Vein endothelial cell (primary cell): ENCODE measurements at places on chromosomes 13 and 19. TPM values are rescaled to one million over a fixed set of nuclear protein-coding genes. Genes with fewer than 3 reads are reported as not detected.

The ZNF471 gene
- total RNA-seq: 0.98 and 2.7 TPM in 2 replicates

The ZNF836 gene
- total RNA-seq: 4.9 and 6.8 TPM in 2 replicates

The CGB3 gene
- total RNA-seq: not detected in 2 replicates

The IL4I1 gene
- total RNA-seq: 2.6 and 6.2 TPM in 2 replicates

The GSK3A gene
- total RNA-seq: 30.1 and 34.4 TPM in 2 replicates

The GALP gene
- total RNA-seq: not detected in 2 replicates

The GADD45B gene
- total RNA-seq: 26.7 and 53.2 TPM in 2 replicates

The ATP8B3 gene
- 1.6 and 1.7 TPM in 2 replicates for total RNA-seq

The EDNRB gene
- total RNA-seq: 21.6 and 27.0 TPM in 2 replicates

The ACP5 gene
- under 0.01 TPM in 1 of 2 replicates, not detected in the other for total RNA-seq

The ONECUT3 gene
- total RNA-seq: not detected in 2 replicates

The FAM124A gene
- 7.2 and 16.5 TPM in 2 replicates for total RNA-seq

The SULT2A1 gene
- total RNA-seq: not detected in 2 replicates

The PIAS4 gene
- total RNA-seq: 29.1 and 42.0 TPM in 2 replicates

The ZNF175 gene
- 11.0 and 17.0 TPM in 2 replicates for total RNA-seq

The CCDC70 gene
- total RNA-seq: not detected in 2 replicates

The CRX gene
- not detected in 2 replicates for total RNA-seq

The FBXO17 gene
- total RNA-seq: 15.7 and 17.6 TPM in 2 replicates

The ZMYM2 gene
- 63.0 and 72.1 TPM in 2 replicates for total RNA-seq

The FFAR3 gene
- total RNA-seq: not detected in 2 replicates

The ZNF700 gene
- 5.2 and 8.0 TPM in 2 replicates for total RNA-seq

The GJB6 gene
- total RNA-seq: not detected in 2 replicates

The OR7C1 gene
- not detected in 2 replicates for total RNA-seq

The ATP8A2 gene
- under 0.01 and 0.10 TPM in 2 replicates for total RNA-seq

The C5AR1 gene
- not detected in 2 replicates for total RNA-seq

The POGLUT2 gene
- 14.7 and 15.7 TPM in 2 replicates for total RNA-seq

The HAUS8 gene
- total RNA-seq: 2.9 and 4.2 TPM in 2 replicates

The BRME1 gene
- 0.65 and 0.76 TPM in 2 replicates for total RNA-seq

The C19orf33 gene
- 3.3 TPM in 1 of 2 replicates, not detected in the other for total RNA-seq

The FLT3LG gene
- total RNA-seq: 1.7 and 3.3 TPM in 2 replicates

The OLFM2 gene
- 0.38 and 1.6 TPM in 2 replicates for total RNA-seq

The PCDH8 gene
- not detected in 2 replicates for total RNA-seq
